ENCODE measurements at places on chromosomes 2 and 18.

GRCh38 chr2:42386682-42387081 lies 25.7 kb upstream of the COX7A2L start:
- no peak for DNase-seq

- DNase-seq = no peak
Measured at GRCh38 chr2:199470672-199471442, 13.1 kb upstream of the SATB2 start.

DNA sequence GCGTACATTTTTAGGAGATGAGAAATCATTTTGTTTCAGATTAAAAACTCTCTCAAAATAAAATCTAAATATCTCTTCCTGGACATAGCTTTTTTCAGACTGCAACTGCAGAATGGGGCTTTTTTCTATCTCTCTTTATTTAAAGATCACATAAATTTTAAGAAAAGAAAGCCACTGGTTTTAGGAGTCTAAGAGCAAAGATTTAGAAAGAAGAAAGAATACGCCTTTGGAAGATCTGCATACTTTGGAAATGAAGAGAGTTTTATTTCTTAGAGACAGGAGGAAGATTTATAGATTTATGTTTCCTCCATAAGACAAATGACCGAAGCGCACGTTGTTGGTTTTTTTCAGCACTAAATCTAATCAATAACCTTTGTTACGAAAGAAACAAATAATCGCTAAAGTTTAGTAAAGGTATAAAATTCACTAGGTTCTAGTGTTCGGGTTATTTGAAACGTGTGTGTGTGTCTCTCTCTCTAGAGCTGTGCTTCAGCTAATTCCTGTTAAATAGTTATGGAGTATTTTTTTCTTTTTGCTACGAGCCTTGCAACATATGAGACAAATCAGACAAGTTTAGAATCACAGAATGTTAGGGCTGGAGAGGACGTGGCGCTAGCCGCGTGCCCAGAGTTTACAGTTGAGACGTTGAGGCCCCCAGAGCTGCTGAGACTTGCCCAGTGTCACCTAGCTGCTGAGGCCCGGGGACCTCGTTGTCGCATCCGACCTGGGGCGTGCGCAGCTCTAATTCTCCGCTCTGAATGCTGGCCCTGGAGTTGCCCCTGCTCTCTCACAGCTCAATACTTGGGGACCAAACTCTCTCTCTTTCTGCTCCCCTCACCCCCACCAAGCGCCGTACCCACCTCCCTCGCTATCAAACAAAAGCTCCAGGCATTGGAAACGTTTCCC lies 69.9 kb downstream of the CTAGE1 start:
- DNase-seq = no peak

GRCh38 chr2:59196491-59196890 lies 955.4 kb upstream of the FANCL start:
- no peak for DNase-seq

- no peak for DNase-seq
Measured at GRCh38 chr2:174529916-174530315, 43.1 kb upstream of the GPR155 start.

DNA sequence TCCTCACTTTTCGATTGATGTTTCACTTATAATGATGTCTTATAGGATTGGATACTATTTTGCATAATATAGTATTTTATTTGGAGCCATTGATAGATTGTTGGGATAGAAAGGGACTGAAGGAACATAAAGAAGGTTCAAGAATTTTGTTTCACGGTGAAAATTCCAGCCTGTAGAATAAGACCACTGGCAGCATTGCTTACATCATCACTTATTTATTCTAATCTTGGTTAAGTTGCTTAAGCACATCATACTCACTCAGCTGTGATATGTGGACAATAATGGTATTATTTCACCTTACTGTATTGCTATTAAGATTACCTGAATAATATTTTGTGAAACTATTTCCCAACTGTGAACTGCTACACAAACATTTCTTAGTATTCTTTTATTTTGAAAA lies 118.3 kb downstream of the FIGN start:
- no peak for DNase-seq

DNA sequence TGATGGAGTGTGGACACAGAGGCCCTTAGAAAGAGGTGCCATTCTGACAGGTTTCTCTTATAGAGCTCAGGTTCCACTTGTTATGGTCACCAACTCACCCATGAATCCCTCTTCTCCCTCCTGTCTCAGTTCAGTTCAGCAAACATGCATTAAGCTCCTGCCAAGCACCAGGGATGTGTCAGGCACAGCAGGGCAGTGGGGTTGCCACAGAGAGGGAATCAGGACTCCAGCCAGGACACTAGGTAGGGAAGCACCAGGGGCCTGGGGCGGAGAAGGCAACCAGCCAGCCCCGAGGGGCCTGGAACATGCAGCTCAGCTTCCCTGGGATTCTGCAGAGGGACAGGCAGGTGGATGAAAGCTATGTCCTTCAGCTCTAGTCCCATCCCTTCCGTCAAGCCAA lies 44.6 kb downstream of the TOGARAM2 start:
- no peak for DNase-seq

DNA sequence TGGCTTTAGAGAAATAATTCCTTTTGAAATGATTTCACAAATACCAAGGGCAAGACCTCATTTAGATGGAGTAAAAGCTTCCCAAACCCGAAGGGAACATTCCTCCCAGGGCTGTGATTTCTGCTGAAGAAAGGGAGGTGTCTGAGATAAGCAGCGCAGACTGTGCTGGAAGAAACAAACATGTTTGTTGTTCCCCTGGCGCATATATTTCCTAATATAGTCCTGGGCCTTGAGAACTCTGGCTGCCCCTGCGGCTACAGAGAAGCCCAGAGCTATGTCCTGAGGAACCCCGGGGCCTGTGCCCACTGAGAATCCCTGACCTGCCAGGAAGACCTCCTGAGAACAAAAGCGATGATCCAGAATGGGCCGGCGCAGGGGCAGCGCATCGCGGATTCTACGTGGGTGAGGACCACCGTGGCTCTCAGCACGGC lies 372.6 kb upstream of the NT5C1B start:
- no peak for DNase-seq

- DNase-seq = peak; percentile 87
Measured at GRCh38 chr2:24360050-24360962, at the start of gene ITSN2. TSS of gene ITSN2 (minus strand) at chr2:24360536. CDS start at chr2:24328082, 32,454 bp downstream.

DNA sequence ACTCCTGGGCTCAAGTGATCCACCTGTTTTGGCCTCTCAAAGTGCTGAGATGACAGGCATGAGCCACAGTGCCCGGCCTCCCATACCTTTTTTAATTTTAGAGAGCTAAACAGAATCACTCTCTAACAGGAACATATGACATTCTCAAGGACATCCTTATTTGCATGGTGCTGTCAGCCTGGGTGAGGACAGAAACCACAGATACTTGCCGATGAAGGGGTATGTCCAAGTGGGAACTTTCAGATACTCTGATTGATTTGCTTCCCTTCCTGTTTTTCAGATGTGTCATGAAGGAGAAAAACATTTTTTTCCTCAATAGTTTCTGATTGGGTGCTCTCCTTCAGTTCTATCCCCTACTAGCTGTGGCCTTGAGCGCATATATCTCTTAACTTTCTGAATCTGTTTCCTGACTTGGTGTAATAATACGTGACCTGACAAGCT lies 49.6 kb downstream of the MYO3B start:
- DNase-seq = no peak

GRCh38 chr2:120914839-120915521 lies 179.3 kb downstream of the GLI2 start:
- DNase-seq = peak; percentile 89

- no peak for DNase-seq
Measured at GRCh38 chr18:24910221-24910620, 441.7 kb downstream of the ZNF521 start.

- no peak for DNase-seq
Measured at GRCh38 chr2:219609149-219609750, 11.6 kb downstream of the STK11IP start.
